ENCODE measurements at places on chromosomes 7 and 10.

- DNase-seq, result no peak
Measured at GRCh38 chr10:3836222-3836820, 51.3 kb upstream of the KLF6 start.

- peak; percentile 8 for DNase-seq
Measured at GRCh38 chr10:92470026-92470425, 103.9 kb downstream of the IDE start.

GRCh38 chr10:65273115-65273514 lies 1652.7 kb upstream of the LRRTM3 start:
- DNase-seq, result no peak

DNA sequence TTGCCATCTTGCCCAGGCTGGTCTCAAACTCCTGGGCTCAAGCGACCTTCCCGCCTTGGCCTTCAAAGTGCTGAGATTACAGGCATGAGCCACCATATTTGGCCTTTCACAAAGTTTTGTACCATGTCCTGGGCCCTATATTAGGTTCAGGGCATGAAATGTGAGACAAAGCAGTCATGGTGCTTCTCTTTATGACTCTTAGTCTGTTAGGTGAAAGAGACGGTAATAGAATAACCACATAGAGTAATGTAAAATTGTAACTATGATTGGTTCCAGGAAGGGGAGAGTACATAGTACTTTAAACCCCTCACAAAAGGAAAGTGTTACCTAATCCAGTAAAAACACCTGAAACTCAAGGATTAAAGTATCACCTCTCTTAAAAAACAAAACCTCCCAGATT lies 144.7 kb downstream of the SPAG6 start:
- no peak for DNase-seq

GRCh38 chr10:32376097-32376496 lies 29.1 kb upstream of the EPC1 start:
- no peak for DNase-seq

DNA sequence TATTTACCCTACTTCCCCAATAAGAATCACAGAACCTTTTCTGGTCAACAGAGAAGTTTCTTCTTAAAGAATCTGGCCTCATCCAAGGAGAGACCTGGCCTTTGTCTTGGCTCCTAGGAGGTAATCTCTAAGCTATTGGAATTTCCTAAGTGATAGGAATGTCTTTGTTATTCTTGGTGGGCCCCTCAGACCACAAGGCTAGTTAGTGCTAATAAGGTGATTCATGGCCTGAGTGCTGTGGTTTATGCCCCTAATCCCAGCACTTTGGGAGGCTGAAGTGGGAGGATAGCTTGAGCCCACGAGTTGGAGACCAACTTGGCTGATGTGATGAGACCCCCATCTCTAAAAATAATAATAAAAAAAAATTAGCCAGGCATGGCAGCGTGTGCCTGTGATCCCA lies 60.0 kb upstream of the CYP2C18 start:
- no peak for DNase-seq

DNA sequence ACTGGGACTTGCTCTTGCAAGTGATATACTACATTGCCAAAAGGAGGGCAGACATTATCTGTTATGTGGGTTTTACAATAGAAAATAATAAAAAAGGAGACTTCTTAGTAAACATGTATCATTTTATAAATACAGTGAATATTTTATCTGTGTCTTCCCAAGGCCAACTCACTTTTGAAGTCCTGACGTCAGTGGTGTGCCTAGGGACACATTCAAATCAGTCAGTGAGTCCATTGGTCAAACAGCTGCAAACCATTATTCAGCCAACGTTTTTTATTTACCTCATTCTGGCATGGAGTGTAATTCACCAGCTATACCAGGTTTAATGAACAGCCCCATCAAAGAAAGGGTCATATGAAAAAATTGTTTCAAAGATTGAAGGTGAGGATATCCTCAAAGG lies 263.7 kb downstream of the IPMK start:
- no peak for DNase-seq

- DNase-seq, result peak; percentile 4
Measured at GRCh38 chr10:117214401-117214800, 17.1 kb downstream of the KCNK18 start.

DNA sequence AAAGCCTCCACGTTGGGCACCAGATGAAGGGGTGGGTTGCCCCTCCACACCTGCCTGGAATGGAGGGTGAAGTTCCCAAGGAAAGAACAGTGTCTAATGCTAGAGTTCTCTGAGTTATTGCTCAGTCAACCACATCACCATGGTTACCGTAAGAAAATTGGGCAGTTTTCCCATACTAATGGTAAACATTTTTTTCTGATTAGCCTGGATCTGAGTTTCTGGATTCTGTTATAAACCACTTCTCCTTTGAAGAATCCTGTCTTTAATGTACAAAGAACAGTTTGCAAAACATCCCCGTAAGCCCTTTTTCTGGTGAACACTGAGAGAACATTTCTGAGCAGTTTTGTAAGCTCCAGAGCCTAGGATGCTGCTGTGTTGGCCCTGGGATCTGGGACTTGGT lies 45.5 kb downstream of the ABCC2 start:
- DNase-seq, result no peak

GRCh38 chr10:77620731-77621130 lies 16.9 kb downstream of the KCNMA1 start:
- DNase-seq, result no peak

- no peak for DNase-seq
Measured at GRCh38 chr10:125679436-125679835, 3.5 kb downstream of the TEX36 start.

DNA sequence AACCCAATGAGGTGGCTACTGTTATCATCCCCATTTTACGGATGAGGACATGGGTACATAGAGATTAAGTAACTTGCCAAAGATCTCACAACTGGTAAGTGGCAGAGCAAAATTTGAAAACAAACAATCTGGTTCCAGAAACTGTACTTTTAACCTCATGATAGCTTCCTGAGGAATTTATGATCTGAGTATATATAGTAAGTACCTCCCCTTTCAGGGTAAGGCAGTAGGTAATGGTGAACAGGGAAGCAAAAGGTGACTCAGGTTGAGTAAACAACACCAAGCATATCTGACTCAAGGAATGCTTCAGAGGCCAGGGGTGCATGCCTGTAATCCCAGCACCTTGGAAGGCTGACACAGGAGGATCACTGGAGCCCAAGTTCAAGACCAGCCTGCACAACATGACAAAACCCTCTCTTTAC lies 21.1 kb downstream of the KLLN start:
- no peak for DNase-seq

DNA sequence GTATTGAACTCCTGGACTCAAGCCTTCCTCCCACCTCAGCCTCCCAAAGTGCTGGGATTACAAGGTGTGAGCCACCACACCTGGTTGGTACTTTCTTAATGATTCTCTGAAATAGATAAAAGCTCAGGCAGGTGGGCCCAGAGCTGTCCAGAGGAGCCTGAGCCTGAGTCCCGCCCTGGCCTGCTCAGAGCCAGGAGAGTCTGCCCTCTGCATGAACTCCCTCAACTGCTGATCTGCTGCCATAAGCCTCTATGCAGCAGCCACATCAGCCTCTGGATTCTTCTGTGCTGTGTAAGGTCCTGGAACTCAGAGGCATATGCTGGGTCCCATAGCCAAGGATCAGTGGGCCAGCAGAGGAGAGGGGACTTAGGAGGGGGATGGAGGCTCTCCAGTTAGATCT lies 23.1 kb upstream of the DDIT4 start:
- no peak for DNase-seq

DNA sequence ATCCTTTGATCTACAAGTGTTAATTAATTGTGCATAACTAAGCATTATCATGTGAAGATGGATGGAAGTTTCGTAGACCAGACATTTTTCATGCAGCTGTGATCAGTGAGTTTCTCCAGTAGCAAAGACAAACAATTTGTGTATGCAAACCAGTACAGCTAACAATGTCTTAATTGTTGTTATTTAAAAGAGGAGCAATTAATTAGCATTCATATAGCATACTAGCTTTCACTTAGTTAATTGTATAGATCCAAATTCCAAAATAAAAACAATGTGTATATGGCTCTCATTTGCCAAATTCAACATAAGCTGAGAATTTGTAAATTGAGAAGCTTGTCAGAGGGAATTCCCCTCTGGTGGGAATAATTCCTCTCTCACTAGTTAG lies 22.6 kb upstream of the PRKCQ start:
- DNase-seq, result no peak

DNA sequence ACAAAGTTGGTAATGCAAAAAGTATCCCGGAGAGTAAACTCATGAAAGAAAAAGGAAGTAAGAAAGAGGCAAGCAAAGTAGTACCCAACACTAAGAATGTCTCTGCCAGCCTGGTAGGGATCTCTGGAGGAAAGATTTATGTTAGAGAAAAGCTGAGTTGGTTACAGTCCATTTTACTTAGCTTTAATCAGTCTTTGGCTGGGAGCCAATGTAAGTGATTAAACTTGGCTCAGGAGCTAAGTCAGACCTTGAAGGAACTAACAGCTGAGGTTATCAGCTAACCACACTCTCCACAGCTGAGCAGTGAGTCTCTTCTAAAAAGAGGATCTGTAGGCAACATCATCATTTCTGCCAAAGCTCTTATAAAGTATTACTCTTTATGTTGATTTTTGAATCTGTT lies 148.0 kb downstream of the ANKRD7 start:
- DNase-seq, result peak; percentile 83

GRCh38 chr10:128938558-128938957 lies 528.5 kb upstream of the MGMT start:
- DNase-seq, result no peak

DNA sequence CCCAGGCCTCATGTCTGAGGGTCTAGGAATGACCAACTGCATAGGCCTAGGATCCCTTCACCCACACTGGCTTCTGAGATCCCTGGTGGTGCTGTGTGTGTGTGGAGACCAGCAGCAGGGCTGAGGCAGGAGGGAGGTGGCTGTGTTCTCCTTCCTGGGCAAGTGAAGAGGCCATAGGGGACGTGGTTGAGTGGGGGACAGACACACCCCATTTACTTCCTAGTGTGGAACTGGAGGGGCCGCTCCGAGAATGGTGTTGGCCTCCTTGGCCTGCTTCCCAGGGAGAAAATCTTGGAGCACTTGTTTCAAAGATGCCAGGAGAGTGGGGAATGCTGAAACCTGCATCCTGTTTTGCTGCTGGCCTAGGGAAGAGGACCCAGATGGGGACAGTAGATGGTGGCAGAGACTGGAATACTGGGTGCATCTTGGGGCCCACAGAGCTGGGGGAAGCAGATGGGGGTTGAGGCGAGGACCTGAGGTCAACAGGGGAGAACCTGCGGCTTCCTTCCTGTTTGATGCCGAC lies 19.1 kb downstream of the UBTD1 start:
- DNase-seq, result no peak

- peak; percentile 53 for DNase-seq
Measured at GRCh38 chr10:97584060-97584797, at the start of gene HOGA1. Gene HOGA1 (plus strand): TSS chr10:97584389. CDS start chr10:97584704, 315 bp downstream.

DNA sequence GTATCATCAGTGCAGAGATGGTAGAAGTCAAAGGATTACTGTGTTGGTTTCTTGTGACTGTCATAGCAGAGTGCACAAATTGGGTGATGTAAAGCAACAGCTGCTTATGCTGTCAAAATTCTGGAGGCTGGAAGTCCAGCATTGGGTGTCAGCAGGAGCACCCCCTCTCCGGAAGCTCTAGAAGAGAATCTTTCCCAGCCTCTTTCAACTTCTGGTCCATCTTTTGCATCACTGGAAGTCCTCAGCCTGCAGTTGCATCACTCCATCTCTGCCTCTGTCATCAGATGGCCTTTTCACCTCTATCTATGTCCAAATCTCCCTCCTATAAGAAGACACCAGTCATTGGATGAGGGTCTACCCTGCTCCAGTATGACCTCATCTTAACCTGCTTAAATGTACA lies 35.8 kb upstream of the GALNTL5 start:
- DNase-seq, result no peak

DNA sequence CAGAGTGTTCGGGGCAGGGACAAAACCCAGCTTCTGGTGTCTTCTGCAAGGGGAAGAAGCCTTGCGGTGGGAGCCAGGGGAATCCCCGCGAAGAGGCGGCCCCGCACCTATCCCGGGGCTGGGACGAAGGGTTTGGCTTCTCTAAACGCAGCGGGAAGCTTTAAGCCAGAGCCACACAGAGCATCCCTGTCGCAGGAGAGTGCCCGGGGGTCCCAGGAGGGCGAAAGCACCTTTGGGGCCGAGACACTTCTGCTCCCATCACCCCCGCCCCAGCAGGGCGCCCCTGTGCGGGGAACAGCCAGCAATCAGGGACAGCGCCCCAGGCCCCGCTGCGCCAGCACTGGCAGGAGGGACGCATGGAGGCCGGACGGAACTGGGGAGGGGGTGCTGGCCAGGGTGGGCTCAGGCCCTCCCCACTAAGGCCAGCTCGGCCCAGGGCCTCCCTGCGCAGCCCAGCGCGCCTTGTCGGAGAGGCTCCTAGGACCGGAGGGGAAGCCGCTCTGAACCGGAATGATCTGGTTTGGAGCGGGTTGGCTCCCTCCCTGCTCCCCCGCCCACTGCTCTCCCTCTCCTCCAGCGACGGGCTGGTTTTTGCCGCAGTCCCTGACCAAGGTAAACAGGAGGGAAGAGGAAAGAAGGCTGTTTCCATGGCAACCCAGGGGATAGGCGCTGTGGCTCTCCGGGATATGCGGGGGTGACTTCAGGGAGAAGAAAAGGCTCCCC lies 63.9 kb downstream of the TMEM209 start:
- DNase-seq, result peak; percentile 77

Data from hematopoietic multipotent progenitor cell treated with erythropoietin and hydrocortisone succinate and interleukin-3 and kit ligand, for 8 days (in vitro differentiated cells).